A673 (cell line): ENCODE measurements at places on chromosomes 2 and 18. TPM values are rescaled to one million over a fixed set of nuclear protein-coding genes. Genes with fewer than 3 reads are reported as not detected.

Gene MEP1B
- total RNA-seq, result 0.26 TPM in 1 of 2 replicates, not detected in the other

Gene DSG3
- total RNA-seq, result 0.04 TPM in 1 of 2 replicates, not detected in the other

Gene CCDC93
- total RNA-seq, result 27.2 and 28.8 TPM in 2 replicates

Gene RIT2
- not detected in 2 replicates for total RNA-seq

Gene GKN1
- total RNA-seq, result not detected in 2 replicates

Gene TMEM247
- total RNA-seq, result not detected in 2 replicates

Gene CDH20
- 0.17 and 0.21 TPM in 2 replicates for total RNA-seq

Gene CD8B
- total RNA-seq, result not detected in 2 replicates

- H3K27ac ChIP-seq, result no peak overlapping the region
- no peaks in the 10 kb centered on the region for H3K4me1 ChIP-seq
- no peak overlapping the region for H3K4me3 ChIP-seq
- no peaks in the 10 kb centered on the region for H3K36me3 ChIP-seq
- no peak for DNase-seq
Observed at GRCh38 chr2:49174750-49175149, 20.4 kb upstream of the FSHR start.

- no peaks in the 10 kb centered on the region for H3K4me1 ChIP-seq
- H3K27me3 ChIP-seq, result no peaks in the 10 kb centered on the region
- H3K27ac ChIP-seq, result no peak overlapping the region
- H3K4me3 ChIP-seq, result no peak overlapping the region
- peaks cover 84% of the 10 kb centered on the region for H3K36me3 ChIP-seq
Observed at GRCh38 chr2:1672738-1673137, 71.6 kb downstream of the PXDN start.

DNA sequence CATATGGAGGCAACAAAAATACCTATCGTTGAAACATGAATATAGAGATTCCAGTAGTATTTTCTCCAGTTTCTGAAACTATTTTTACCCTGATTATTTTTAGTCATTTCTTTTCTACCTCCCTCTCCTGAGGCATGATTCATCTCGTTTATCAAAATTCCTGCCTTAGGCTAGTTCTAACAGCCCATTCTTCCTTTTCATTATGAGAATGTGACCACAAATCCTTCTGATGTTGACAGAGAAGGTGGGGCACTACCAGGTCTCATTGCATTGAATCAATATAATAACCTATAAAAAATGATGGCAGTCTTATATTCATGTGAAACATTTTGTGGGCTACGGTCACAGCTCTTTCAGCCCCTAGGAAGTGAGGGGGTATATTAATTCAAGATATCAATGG lies 406.5 kb upstream of the UBE2E3 start:
- no peaks in the 10 kb centered on the region for H3K27me3 ChIP-seq
- H3K27ac ChIP-seq, result no peak overlapping the region
- no peak overlapping the region for H3K4me3 ChIP-seq
- DNase-seq, result no peak
- no peaks in the 10 kb centered on the region for H3K4me1 ChIP-seq
- H3K36me3 ChIP-seq, result no peaks in the 10 kb centered on the region

GRCh38 chr2:9873337-9873736 lies 30.1 kb downstream of the TAF1B start:
- no peak for DNase-seq
- peaks cover 68% of the 10 kb centered on the region for H3K36me3 ChIP-seq

DNA sequence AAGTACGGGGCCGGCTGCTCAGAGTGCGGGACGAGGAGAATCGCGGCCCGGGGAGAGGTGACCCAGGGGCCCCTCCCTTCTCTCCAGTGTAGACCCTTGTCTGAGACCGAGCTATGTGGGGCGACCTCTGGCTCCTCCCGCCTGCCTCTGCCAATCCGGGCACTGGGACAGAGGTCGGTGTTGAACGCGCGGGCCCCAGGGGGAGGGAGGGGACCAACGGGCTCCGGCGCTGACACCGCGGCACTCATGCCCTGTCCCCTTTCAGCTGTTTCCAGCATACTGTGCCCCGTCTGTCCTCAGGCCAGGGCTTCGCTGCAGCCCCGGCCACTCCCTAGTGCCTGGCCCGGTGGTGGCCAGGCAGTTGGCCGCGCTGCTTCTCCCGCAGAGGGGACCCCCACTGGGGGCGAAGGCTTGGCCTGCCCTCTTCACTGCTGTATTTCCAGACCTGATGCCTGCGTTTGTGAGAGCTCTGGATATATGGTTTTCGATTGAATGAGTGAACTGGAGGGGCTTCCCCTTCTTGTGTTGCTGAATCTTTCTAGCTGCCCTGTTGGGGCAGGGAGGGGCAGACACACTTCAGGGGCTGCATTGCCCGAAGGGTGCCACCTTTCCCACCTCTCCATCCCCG lies 809 bp downstream of the DBI start:
- peaks cover 11% of the 10 kb centered on the region for H3K4me1 ChIP-seq
- H3K4me3 ChIP-seq, result peak overlapping the region; percentile 66
- H3K36me3 ChIP-seq, result peaks cover 46% of the 10 kb centered on the region
- H3K27ac ChIP-seq, result peak overlapping the region; percentile 85

GRCh38 chr2:205722283-205722918 lies 40.1 kb downstream of the NRP2 start:
- no peaks in the 10 kb centered on the region for H3K27me3 ChIP-seq
- no peak for DNase-seq
- no peak overlapping the region for H3K4me3 ChIP-seq

DNA sequence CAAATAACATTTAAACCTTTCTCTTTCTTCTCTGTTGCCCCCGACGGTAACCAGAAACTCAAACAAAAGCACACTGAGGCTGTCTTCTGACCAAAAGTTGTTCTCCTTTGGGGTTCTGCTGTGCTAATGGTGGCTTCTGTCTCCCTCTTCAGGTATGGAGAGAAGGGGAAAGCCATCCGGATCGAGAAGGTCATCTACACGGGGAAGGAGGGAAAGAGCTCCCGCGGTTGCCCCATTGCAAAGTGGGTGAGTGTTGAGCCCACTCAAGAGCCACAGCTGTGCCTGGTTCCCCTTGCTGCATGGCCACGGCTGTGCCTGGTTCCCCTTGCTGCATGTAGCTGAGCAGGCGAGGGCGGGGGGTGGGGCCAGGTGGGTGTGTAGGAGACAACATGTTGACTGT lies 67.4 kb downstream of the BOLA3 start:
- no peaks in the 10 kb centered on the region for H3K4me1 ChIP-seq
- H3K27me3 ChIP-seq, result no peaks in the 10 kb centered on the region
- H3K4me3 ChIP-seq, result no peak overlapping the region
- H3K27ac ChIP-seq, result no peak overlapping the region

DNA sequence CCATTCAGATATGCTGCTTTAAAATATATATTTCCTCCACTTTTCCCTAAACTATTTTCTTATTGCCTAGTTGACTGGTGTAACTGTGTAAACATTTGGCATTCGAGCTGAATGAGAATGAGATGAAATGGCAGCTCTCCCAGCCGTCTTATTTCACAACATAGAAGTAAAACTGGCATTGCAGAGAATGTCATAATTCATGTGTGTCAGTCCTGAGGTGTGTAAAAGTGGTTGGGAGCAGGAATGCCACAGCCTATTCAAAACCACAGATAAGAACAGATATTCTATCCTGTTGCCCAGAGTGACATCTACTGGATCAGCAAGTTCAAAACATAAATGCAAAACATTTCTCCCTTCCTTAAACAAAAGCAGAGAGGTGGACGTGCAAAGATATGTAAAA lies 565.5 kb upstream of the CHAC2 start:
- H3K27me3 ChIP-seq, result peaks cover 11% of the 10 kb centered on the region
- H3K4me3 ChIP-seq, result no peak overlapping the region
- no peaks in the 10 kb centered on the region for H3K4me1 ChIP-seq
- no peak overlapping the region for H3K27ac ChIP-seq

GRCh38 chr2:186853951-186854350 lies 5.0 kb upstream of the ZSWIM2 start:
- H3K4me3 ChIP-seq, result no peak overlapping the region
- no peak overlapping the region for H3K27ac ChIP-seq
- no peaks in the 10 kb centered on the region for H3K4me1 ChIP-seq
- H3K36me3 ChIP-seq, result no peaks in the 10 kb centered on the region
- no peaks in the 10 kb centered on the region for H3K27me3 ChIP-seq
- DNase-seq, result no peak

- no peaks in the 10 kb centered on the region for H3K27me3 ChIP-seq
- no peak overlapping the region for H3K4me3 ChIP-seq
- DNase-seq, result no peak
- no peaks in the 10 kb centered on the region for H3K4me1 ChIP-seq
Observed at GRCh38 chr18:49795612-49796552, 17.5 kb downstream of the ACAA2 start.
